ENCODE measurements at places on chromosomes 4 and X. TPM values are rescaled to one million over a fixed set of nuclear protein-coding genes. Genes with fewer than 3 reads are reported as not detected.
A peak's percentile ranks its signal among the peaks of the same experiment; 100 is the strongest.

Gene CXCR3
- 0.82 TPM for total RNA-seq

GRCh38 chr4:145907390-145907789 lies 31.2 kb downstream of the ZNF827 start:
- no peak for DNase-seq

DNA sequence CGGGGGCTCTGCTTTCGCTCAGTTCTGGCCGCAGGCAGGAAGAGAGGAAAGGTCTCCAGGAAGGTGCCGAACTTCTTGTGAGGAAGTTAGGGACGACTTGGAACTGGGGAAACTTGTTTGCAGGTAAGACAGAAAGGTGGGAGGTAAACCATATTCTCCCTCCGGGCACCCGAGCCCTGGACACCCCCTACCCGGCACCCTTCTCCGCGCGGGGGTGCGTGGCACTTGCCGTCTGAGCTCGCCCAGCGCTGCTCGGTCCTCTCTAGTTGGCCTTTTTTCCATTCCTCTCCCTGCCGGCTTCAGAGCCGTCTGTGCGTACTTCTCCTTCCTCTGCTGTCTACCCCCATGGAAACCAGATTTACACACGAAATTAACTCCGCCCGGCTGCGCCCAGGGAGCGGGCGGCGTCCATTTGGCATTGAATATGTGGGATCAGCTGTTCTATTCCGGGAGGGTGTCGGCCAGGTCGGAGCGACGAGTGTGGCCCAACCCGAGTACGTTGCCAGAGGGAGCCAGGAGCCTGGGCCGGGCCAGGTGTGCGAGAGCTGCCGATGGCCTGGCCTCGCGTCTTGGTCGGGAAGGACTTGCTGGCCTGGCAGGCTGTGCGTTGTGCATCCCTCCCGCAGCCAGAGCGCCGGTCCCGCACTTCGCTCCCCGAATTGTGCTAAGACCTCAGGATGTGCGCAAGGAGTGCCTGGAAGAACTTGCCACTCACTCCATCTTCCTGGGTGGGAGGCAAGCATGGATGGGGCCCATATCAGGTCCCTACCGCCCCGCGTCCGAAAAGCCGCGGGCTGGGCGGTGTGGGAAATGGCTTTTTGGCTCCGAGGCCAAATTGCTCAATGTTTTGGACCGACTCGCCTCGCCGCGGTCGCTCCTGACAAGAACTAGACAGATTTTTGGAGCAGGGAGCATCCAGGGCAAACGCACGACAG lies 1.7 kb downstream of the PDGFRA start:
- peak; percentile 49 for DNase-seq

DNA sequence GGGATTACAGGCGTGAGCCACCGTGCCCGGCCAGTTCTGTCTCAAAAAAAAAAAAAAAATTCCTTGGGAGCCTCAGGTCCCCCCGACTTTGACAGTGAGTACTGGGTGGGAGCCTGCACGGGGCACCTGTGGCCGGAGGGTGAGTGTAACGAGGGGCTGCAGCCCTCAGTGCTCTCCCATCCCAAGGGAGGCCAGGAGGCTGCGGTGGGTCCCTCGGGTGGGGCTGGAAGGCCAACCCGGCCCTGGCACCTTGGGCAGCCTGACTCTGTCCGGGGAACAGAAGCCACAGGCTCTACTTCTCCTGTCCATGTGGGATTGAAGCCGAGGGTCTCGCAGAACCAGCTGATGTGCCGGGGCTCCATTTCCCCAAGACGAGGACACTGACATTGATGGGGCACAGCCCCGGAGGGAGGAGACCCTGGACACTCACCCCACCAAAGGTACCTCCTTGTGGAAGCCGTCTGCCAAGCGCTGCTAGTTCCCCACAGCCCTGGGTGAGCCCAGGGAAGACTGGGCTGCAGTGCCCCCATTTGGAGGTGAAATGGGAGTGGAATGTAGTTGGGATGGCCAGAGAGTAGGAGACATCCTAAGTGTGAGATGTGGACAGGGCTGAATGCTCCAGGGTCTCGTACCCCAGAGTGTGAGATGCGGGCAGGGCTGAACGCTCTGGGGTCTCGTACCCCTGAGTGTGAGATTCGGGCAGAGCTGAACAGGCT lies 2.3 kb upstream of the SLC26A1 start:
- no peak for DNase-seq

Gene OTUD6A
- total RNA-seq: not detected
